ENCODE measurements at places on chromosomes 1 and 21.
A peak's percentile ranks its signal among the peaks of the same experiment; 100 is the strongest.

DNA sequence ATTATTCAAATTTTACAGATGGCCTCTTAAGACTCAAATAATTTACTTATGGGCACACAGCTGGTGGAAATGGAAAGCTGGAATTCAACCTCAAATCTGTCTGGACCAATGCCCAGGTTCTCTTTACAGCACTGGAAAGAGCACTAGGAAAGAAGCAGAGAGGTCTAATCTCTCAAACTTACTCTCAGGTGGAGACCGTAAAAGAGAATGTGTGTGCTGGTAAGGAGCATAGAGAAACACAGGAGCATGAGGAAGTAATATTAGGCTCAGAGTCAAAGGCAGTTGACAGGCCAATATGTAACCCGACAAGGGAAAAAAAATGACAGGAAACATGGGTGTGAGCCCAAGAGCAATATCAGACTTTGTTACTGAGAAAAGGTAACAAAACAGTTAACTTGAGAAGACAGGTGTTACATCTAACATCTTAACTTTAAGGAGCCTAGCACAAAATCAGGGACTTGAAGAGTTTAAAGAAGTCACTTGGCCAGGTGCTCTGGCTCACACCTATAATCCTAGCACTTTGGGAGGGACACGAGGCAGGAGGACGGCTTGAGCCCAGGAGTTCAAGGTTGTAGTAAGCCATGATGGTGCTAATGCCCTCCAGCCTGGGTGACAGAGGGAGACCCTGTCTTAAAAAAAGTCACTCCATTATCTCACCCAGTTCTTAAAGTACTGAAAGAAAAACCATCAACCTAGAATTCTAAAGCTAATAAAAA lies 20.7 kb downstream of the PPP1R15B start:
- no peak for DNase-seq

- DNase-seq: no peak
Measured at GRCh38 chr21:32525282-32525681, 60.0 kb downstream of the TCP10L start.

DNA sequence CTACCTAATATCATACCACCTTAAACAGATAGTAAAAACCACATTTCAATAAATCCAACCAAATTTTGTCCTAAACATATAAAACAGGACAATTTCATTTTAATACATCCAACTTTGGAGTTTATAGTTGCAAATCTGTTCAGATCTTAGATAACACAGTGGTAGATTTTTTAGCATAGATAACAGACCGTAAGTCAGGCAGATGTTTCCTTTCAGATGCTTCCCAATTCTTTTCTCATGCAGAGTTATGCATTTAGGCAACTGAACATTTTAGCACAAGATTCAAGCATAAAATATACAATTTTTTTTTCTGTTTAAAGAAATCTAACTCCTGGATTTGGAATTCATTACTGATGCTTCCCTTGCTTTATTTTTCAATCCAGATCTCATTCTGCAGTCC lies 156.5 kb upstream of the ZNHIT6 start:
- DNase-seq: no peak

GRCh38 chr1:212186427-212187207 lies 98.6 kb upstream of the PPP2R5A start:
- DNase-seq: no peak

- DNase-seq: peak; percentile 67
Measured at GRCh38 chr1:231603598-231604275, 22.9 kb upstream of the DISC1 start.

Measured in hematopoietic multipotent progenitor cell treated with erythropoietin and hydrocortisone succinate and interleukin-3 and kit ligand, for 15 days (in vitro differentiated cells).